NCI-H2081 treated with DMSO at 0.1 percent for 48 hours (cell line): ENCODE measurements at places on chromosomes 16 and 17.
A peak's percentile ranks its signal among the peaks of the same experiment; 100 is the strongest.

DNA sequence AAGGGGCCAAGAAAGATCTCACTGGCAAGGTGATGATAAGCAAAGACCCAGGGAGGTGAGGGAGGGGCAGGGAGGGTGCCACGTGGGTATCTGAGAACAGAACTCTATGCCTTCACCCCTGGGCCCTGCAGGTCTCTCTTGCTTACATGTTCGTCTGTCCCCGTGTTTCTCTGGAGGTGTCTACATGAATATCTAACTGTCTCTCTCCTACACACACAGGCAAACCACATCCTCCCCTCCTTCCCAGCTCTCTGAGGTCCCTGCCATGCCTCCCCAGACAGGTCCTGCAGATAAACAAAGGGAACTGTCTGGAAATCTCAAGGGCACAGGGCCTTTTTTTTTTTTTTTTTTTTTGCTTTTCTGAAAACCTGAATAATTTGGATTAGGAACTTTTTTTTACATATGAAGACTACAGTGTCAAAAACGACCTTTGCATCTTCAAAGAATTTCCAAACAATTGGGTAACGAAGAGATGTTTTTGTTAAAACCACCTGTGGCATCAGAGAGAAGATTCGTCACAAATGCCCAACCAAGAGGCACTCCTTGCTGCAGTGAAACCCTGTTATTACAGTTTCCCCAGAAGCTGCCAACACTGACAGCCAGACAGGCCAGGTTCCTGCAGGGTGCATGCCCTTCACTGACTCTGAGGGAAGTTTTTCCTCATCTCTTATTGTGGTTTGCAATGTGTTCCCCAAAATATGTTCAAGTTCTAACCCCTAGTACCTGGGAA is 17.8 kb downstream of the PLLP start:
- no peak for DNase-seq

GRCh38 chr16:51637770-51638094 is 486.7 kb upstream of the SALL1 start:
- no peak for DNase-seq

DNA sequence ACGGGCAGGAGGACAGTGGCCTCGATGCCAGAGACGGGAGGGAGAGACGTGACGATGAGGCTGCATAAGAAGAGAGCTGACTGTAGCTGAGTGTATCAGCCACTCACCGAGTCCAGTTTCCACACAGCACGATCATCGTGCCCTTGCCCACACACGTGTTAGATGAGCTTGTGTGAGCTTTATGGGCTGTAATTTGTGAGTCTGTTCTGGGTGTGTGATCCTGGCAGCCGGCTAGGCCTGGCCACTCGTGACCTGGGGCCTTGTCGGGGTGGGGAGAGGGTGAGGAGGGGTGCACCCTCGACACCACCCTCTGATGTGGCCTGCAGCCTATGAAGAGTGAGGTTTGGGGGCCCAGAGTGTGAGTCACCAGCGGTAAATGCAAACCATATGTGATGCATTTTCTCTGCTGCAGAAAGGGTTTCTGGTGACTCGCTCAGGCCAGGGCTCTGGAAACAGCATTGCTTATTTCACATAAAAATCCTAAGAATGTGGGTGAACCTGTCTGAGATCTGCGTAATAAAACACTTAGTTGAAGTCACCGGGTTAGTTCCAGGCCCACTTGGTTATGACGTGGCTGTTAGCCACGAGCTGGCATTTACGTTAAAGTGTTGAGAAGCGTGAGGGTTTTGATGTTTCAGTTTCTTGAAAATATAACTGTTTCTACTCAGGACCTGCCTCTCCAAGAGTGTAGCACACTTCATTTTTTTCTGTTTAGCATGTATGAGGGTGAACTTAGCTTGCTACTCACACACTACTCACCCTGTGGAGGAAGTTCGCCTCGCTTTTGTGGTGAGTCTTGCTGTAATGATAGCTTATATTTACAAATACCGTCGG is 4.2 kb downstream of the METRNL start:
- DNase-seq = no peak

GRCh38 chr17:71032746-71033273 is 863.5 kb downstream of the KCNJ2 start:
- peak; percentile 99 for DNase-seq

DNA sequence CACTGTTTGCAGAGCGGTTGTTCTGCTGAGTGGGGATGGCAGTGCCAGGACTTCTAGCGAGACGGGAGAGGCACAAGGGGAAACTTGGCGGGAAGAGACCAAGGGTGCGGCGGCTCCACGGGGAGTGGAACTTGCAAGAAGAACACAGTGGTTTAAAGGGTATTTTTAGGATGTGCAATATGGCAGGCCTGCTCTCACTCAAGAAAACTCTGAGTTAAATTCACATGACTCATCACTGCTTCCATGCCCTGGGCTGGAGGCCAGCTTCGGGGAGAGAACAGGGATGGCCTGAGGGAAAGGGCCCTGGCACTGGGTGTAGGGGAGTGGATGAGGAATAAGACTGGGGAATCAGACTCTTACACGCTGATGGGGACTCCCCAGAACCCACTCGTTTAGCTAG is 13.3 kb upstream of the CD300LD start:
- no peak for DNase-seq

GRCh38 chr17:78129351-78130089 is 965 bp upstream of the TMC6 start:
- DNase-seq = no peak
